Body of pancreas (tissue), 4 donors: ENCODE measurements at places on chromosomes 2 and 18. TPM values are rescaled to one million over a fixed set of nuclear protein-coding genes. Genes with fewer than 3 reads are reported as not detected.

MYO3B gene
- 4.7 TPM for total RNA-seq

ACTG2 gene
- total RNA-seq, result 1.3 TPM

DNA sequence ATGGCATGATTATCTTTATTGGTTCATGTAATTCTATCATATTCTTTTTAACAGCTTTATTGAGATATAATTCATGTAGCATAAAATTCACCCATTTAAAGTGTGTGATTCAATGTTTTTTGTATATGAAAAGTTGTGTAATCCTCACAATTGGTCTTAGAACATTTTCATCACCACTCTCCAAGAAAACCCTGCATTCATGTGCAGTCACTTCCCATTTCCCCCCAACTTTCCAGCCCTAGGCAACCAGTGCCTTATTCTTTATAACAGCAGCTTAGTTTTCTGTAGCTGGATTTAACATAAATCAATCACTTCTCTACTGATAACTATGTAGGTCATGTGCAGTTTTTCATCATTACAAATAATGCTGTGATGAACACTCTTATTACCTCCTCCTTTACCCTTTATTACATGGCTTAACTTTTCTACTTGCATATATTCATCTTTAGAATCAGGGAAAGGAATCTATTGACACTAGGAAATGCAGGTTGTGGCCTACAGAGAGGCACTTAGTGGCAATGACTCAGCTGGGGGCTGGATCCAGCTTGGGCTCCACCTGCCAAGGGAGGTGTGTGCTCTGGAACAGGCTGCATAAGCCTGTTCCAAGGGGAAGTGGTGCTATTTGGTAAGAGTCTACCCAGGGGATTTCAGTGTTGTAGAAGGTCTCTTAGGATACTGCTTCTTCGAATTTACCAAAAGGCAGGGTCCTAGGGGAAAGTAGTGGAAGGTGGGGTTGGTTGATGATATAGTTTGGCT, 89.1 kb downstream of the ETAA1 start:
- DNase-seq, result peak; percentile 42

- DNase-seq, result no peak
Measured at GRCh38 chr2:229610333-229610732, 104.0 kb downstream of the DNER start.

- no peak for DNase-seq
Measured at GRCh38 chr2:167715932-167716331, 531.5 kb downstream of the STK39 start.

- peak; percentile 19 for DNase-seq
Measured at GRCh38 chr2:35428548-35428947, 927.0 kb upstream of the CRIM1 start.

- no peak for DNase-seq
Measured at GRCh38 chr18:75114231-75114764, 94.6 kb downstream of the PTGR3 start.

DNA sequence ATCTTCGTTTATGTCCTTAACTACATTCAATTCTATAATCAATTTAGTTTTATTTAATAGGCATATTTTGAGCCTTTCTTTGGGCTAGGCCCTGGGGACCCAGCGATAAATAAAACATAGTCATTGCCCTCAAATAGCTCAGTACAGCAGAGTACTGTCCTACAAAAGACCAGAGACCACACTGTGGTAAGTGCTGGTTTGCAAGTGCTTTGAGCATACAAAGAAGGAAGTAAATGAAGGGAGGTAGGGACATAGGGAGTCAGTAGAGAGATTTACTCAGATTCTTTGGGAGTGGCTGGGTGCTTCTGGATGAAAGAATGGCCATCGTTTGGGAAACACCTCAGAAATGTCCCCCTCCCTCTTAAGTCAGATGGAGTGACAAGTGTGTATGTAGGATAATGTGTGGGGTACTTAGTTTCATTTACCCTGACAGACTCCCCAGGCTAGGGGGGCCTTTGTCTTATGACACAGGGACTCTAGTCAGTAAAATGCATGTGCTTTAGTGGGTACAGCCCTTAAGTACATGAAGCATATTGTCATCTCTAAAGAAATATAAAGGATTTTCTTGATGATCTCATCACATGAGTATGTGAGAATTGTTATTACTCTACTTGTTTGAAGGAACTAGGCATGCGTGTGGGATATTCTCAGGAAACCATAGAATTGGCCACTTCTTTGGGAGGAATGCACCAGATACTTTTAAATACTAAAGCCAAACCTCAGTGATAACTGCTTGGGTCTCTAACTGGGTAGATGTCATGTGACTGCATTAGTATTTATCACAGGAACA, 35.1 kb downstream of the MAPRE2 start:
- no peak for DNase-seq

GRCh38 chr2:120896901-120897300, 161.2 kb downstream of the GLI2 start:
- no peak for DNase-seq

DNA sequence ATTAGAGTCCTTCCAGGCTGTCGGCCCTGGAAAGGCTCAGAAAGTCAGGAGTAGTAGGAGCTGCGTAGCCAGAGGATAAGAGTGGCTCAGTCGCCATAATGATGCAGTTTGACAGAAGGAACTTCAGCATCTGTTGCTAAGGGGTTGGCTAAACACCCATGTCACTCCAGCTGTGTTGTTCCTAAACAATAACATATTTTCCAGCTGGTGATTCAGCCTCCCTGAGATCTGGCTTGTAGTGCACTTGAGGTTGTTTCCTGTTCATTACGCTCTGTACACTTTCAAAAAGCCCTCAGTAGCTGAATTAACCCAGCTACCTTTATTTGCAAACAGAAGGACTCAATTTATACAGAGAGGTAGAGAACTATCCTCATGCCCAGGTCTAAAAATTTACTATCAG, 39.7 kb upstream of the EPAS1 start:
- DNase-seq, result no peak

DNA sequence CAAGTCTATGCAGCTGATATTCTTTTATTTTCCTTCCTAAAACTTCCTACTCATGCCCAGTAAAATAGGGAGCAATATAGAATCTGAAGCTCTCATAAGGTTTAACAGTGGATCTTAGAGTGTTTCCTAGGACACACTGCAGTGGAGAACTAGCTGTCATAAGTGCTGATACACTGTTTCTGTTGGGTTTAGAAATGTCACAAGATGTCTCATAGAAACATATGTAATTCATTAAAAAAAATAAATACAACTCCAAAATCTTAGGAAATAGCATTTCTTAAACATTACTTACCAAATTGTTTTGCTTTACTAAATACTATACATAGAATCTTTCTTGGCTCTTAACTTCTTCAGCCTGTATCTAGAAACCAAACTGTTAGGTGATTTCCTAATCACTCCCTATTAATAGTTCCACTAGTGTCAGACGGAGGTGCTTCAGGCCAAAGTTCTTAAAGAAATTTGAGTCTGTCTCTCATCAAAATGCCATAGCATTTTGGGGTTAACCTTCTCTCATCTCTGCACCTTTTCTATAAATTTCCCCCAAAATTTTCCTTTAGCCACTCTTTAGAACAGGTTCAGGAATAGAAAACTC, 93.7 kb downstream of the CERKL start:
- DNase-seq, result no peak

GRCh38 chr18:79599441-79599931, 80.1 kb upstream of the CTDP1 start:
- no peak for DNase-seq

GRCh38 chr2:177106212-177106611, 106.4 kb upstream of the HNRNPA3 start:
- no peak for DNase-seq
